A549 treated with AZD2906 at 1 μM for 4 hours (cell line): ENCODE measurements at places on chromosomes 11 and 22. TPM values are rescaled to one million over a fixed set of nuclear protein-coding genes. Genes with fewer than 3 reads are reported as not detected.

The TMEM121B gene
- 0.11 to 0.24 TPM (median 0.15 TPM) in 5 replicates for total RNA-seq

The PTPRCAP gene
- total RNA-seq = 0.23 to 0.34 TPM (median 0.28 TPM) in 5 replicates

The HTR3A gene
- not detected in 5 replicates for total RNA-seq

The B3GAT1 gene
- 0.01 to 0.04 TPM (median 0.02 TPM) in 4 of 5 replicates, not detected in the other for total RNA-seq

The MOGAT2 gene
- not detected in 5 replicates for total RNA-seq

The DDT gene
- total RNA-seq = 114 to 185 TPM (median 157 TPM) in 5 replicates

The CRYBB2 gene
- total RNA-seq = 0.07 TPM in 1 of 5 replicates, not detected in the others

The OR4A15 gene
- total RNA-seq = not detected in 5 replicates

The OR8D1 gene
- not detected in 5 replicates for total RNA-seq

The OR10A2 gene
- total RNA-seq = not detected in 5 replicates

The PRR33 gene
- total RNA-seq = not detected in 5 replicates

The ARHGAP20 gene
- total RNA-seq = 0.02 to 0.07 TPM (median 0.04 TPM) in 4 of 5 replicates, not detected in the other

The GTSE1 gene
- 28.0 to 34.4 TPM (median 30.7 TPM) in 5 replicates for total RNA-seq

The CEP126 gene
- 1.7 to 2.7 TPM (median 2.1 TPM) in 5 replicates for total RNA-seq

The CCDC83 gene
- not detected in 5 replicates for total RNA-seq

The CCDC89 gene
- not detected in 5 replicates for total RNA-seq

The CCDC117 gene
- total RNA-seq = 8.2 to 10.8 TPM (median 9.4 TPM) in 5 replicates

The KRTAP5-8 gene
- total RNA-seq = not detected in 5 replicates

The MS4A3 gene
- total RNA-seq = not detected in 5 replicates
